ENCODE measurements at places on chromosomes 11 and 22.
A peak's percentile ranks its signal among the peaks of the same experiment; 100 is the strongest.

DNA sequence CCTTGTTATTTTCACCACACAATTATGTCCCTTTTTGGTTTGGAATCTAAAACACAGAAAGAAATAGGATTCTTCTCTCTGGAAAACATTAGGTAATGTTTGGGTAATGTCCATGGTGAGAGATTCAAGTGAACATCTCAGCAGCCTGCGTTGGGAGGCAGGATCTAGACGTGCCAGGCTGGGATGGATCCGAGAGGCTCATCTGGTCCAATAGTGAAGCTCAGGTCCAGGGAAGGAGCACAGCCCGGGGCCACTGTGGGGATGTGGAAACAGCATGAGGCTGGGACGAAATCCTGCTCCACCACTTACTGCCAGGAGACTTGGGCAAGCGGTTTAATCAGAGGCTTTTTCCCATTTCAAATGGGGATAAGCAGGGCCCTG, 109.9 kb downstream of the CSNK2A3 start:
- no peak for DNase-seq

DNA sequence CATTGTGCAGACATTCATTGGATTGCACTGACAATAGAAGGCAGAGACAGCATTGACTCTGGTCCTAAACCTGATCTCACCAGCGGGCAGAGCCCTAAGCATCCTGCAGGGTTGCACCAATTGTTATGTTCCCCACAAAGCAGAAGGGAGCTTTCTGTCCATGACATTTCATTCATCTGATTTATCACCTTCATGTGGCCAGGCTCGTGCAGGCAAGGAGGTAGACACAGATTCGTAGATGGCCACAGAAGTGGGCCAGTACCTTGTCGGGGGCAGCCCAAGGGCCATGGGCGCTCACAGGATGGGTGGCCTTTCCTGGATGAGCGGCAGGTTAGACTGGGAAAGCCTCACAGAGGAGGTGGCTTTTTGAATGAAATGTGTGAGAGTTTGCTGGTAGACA, 2.9 kb downstream of the TSKU start:
- DNase-seq, result no peak

GRCh38 chr11:78336877-78337553, 80.6 kb downstream of the GAB2 start:
- DNase-seq, result no peak

DNA sequence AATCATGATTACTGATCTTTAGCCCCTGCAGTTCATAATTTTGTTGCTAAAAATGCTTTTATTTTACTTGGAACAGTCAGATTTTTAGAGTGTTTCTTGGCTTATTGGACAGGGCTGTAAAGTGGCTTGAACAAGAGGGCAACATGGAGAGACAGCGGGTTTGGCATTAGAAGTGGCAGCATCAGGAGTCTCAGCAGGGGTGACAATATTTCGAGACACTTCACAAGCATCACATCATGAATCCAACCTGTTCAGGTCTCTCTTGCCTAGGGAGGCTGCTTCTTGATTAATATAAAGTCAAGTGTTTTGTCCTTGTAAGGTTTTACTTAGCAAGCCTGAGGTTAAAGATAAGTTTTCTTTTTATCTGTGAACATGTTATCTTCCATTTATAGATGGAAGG, 2249.5 kb downstream of the LRRC4C start:
- DNase-seq, result no peak

GRCh38 chr22:28874811-28875320, 8.5 kb upstream of the ZNRF3 start:
- DNase-seq, result no peak

- peak; percentile 26 for DNase-seq
Observed at GRCh38 chr22:36328635-36329253, 59.0 kb downstream of the MYH9 start.

- DNase-seq, result no peak
Observed at GRCh38 chr11:57536947-57537619, at the start of gene SMTNL1. Gene SMTNL1 (plus strand): TSS chr11:57537595. CDS start chr11:57542643, 5,048 bp downstream.

- no peak for DNase-seq
Observed at GRCh38 chr11:121309688-121310087, 17.1 kb downstream of the SC5D start.

GRCh38 chr11:24478718-24479117, 18.1 kb upstream of the LUZP2 start:
- DNase-seq, result no peak

DNA sequence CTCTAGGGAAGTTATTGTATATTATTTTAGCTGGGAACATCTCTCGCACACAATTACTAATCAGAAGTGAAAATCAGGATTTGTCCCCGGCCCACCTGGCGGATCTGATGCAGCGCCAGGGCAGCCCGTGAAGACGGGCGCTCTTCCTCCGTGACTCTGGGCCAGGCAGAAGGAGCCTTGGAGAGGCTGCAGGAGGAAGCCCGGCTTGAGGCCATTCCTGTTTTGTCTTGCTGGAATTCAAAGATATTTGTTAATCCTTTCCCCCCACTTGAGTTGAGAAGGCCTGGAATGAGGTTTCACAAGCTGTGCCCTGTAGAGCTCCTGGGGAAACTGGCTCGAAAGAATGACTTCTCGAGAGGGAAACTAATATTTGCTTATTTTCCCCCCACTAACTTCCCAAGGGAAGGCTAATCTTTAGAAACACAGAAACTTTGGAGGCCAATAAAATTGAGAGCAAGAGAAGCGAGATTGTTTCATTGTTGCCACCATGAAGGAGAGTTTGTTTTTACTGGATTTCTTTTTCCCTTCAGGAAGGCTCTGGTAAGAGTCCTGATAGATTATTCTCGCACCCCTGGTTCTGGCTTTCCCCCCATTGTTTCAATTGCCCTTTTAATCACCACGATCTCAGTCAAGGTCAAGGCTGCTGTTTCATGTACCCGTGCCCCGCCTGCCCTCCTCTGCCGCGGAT, 92.8 kb upstream of the SEPTIN5 start:
- no peak for DNase-seq

DNA sequence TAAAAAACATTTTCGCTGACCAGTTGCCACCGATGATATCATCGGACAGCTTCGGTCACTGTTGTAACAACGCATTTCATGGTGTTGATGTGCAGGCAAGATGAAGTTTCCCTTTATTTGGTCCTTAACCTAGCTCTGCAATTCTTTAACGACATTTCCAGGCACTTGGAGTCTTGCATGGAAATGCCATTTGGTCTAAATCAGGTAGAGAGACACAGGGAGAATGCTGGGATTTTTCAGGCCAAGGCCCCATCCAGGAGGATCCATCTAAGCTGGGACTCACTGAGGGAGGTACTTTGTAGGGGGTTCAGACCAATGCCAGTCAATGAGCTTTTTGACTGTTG, 121.5 kb upstream of the RCN1 start:
- no peak for DNase-seq

- no peak for DNase-seq
Observed at GRCh38 chr11:42631220-42631843, 680.5 kb upstream of the API5 start.

DNA sequence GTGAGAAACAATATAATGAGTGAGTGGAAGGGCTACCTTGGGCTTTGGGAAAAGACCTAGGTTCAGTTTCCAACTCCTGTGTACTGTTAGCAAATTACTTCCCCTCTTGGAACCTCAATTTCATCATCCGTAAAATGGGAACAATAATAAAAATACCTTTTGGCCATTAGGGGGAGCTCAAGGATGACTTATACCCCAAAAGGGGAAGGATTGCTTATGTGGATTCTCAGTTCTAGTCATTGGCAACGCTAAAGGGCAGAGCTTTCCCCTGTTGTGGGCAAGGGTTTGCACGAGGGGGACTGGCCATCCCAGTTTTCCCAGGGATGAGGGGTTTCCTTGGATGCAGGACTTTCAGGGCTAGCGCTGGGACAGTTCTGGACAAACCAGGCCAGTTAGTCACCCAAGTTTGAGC, 3.1 kb upstream of the COMMD9 start:
- peak; percentile 29 for DNase-seq

- no peak for DNase-seq
Observed at GRCh38 chr11:15146271-15147003, 31.7 kb downstream of the INSC start.

DNA sequence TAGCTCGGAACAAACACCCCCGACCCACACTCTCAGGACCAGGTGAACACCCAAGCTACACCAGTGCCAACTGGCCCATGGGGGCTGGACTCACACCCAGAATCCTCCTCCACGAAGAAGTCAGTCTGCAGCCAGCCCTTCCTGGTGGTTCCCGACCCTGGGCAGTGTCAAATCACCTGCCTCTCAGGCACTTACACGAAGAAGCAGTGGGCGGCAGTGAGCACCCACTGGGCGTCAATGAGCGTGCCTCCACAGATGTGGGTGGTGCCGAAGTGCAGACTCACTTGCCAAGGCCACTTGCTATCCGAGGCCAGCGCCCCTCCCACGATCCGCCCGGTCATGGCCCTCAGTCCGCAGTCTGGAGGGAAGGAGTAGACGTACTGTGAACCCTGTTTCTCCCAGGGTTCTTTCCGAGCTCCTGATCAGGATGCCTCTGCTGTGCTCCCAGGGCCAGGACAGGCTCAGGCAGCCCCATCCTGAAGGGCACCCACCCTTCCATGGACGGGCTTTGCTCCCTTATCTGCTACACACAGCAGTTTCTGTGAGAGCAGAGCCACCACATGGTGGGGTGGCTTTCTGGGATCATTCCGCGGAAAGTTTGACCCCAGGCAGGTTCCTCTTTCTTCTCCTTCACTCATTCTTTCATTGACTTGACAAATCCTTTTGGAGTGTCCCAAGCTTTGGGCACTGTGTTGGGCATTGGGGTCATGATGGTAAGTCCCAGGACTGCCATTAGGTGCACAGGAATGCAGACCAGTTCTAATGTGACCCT, 19.4 kb downstream of the TMPRSS13 start:
- no peak for DNase-seq

DNA sequence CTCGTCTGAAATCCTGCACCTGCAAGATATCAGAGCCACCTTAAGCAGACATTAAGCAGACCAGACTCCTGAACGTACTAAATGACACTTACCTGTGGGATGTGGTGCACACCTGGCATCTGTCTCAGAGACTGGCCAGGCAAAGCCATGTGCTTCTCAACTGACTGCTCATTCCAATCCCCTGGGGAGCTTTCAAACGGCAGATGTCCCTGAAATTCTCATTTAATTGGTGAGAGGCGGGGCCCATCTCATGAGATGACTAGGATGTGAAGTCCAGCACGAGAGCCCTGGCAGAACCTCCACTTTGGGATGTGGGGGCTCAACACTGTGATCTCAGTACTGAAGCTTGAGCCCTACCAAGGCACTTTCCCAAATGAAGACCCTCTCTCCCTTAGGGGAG, 84.9 kb upstream of the HMGXB4 start:
- no peak for DNase-seq

DNA sequence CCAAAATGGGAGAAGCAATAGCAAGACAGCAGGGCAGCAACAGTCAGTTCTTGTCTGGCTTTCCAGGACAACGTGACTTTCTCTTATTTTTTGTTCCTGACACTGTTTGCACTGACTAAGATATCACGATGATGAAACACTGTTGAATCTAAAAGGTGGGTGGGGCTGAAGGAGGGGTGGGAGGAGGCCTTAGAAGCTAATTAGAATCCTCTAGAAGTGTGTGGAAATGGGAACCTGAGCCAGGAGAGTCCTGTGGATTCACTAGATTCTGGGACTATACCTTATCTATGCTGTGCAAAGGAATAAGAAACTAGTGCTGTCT, 300.3 kb downstream of the ST3GAL4 start:
- DNase-seq, result no peak

DNA sequence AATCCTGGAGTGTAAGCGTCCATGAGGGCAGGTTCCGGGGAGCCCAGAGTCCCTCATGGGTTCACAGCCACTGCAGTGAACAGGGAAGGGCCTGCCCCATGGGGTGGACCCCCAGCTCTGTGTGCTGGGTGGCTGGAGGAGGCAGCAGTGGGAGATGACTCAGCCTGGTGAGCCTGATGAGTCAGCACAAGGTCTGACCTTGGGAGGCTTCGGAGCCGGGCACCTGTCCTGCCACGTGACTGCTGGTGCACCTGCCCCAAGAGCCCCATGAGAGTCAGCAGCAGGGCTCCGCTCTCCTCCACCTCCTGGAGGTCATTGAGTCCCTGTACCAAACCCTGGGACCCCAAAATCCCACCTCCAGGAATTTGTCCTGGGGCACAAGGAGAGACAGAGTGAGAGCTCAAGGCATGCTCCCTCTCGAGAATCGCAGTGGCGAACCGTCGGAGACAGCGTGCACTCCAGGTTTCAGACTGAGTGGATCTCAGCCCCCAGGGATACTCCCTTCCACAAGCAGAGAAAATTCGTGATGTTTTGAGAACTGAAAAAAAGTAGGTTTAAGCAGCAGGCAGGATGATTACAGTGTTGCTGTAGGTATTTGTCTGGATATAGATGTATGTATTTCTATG, 1221.7 kb downstream of the BRD1 start:
- no peak for DNase-seq

- no peak for DNase-seq
Observed at GRCh38 chr11:32136657-32137056, 45.8 kb downstream of the RCN1 start.

- no peak for DNase-seq
Observed at GRCh38 chr11:28679795-28680468, 571.7 kb downstream of the METTL15 start.

- DNase-seq, result no peak
Observed at GRCh38 chr22:27647540-27647939, 154.0 kb downstream of the MN1 start.

Data from activated naive CD4-positive, alpha-beta T cell treated with anti-CD3 and anti-CD28 coated beads, Interleukin-2, amount 50 U/mL, for 72 hours (primary cell).